ENCODE measurements at places on chromosomes 16 and 17.

GRCh38 chr16:64481497-64481896 lies 640.4 kb downstream of the CDH11 start:
- no peak for DNase-seq

DNA sequence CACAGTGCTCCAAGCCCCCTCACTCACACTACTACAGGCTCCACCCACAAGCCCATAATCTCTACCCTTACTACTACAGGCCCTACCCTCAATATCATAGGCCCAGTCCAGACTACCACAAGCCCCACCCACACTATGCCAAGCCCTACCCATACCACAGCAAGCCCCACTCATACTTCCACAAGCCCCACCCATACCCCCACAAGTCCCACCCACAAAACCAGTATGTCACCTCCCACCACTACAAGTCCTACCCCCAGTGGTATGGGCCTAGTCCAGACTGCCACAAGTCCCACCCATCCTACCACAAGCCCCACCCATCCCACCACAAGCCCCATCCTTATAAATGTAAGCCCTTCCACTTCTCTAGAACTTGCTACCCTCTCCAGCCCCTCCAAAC lies 13.8 kb downstream of the RIPOR1 start:
- peak; percentile 62 for DNase-seq

GRCh38 chr17:3765981-3766380 lies 35.0 kb downstream of the ITGAE start:
- no peak for DNase-seq

DNA sequence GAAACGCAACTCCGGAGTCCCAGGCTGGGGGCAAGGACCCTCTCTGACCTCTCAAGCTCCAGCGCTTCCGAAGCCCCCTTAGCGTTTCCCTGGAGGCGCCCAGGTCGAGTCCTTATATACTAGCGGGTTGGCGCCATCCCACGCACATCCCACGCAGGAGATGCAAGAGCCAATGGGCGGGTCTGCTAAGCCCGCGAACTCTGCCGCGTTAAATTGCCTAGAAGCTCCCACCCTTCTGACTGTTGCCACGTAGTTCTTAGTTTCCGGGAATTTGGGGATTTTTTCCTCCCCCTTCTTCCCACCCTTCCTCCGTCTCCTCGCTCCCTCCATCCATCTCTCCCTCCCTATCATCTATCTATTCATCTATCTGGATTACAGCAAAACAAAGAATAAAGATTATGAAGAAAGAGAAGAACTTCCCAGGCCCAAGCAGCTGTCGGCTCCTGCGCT lies at the start of gene SLFN11:
Gene SLFN11 (minus strand): TSS at position 88 of the 450 bp plus-strand sequence. CDS start 9,814 bp downstream, outside the sequence.
- no peak for DNase-seq

DNA sequence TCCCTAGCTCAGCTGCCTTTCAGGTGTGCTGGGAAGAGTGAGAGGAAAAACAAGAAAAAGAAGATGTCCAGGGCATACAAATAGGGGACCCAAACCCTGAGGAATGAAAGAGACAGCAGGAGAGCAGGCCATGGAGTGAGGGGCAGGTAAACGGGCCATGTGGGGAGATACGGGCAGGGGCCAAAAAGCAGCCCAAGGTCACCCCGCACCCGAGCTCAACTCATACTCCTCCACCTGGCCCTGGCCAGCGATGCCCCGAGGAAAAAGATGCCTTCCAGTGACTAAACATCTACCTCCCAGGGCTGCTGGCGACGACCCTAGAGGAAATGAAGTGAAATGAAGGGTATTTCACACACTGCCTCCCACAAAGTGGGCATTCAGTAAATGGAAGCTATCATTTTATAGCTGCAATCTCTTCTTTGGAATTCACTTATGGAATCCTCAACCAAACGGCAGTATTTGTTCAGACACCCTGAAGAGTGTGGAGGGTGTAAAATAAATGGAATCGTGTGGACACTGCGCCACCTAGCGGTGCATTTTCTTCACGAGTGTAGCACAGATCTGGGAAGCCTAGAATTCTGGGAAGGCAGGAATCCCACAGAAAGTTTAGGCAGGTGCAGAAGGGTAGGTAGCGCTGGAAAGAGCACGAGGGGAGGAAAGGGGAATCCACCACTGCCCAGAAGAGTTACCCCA lies 14.9 kb downstream of the ELAC2 start:
- DNase-seq, result peak; percentile 69
